ENCODE measurements at places on chromosomes 13 and 19. TPM values are rescaled to one million over a fixed set of nuclear protein-coding genes. Genes with fewer than 3 reads are reported as not detected.

Gene ZNF586
- total RNA-seq = 13.3 TPM

Gene RTBDN
- not detected for total RNA-seq

Gene KLK14
- not detected for total RNA-seq

DNA sequence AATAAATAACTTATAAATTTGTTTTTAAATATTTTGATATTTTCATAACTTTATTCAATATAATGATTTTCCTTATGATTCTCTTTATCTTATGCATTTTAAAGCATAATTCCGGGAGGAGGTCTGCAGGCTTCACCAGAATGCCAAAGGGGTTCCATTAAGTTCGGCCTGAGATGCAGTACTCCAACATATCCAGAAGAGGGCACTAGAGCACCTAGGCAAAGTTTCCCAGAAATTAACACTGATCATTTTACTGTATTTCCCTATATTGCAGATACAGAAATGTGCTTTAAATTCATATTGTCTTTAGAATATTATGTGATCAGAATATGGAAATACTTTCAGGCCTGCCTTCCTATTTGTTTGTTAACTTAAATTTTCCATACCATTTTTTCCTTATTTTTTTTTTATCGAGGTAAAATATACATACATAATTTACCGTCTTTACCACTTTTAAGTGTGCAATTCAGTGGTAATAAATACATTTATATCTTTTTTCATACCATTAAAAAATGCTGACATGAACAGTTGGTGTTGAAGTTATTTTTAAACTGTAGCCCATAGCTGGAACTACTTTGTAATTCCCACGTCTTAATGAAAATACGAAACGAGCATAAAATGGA, 58.9 kb upstream of the TM9SF2 start:
- DNase-seq = peak; percentile 21

- DNase-seq = no peak
These were observed 3.9 kb downstream of the PPP5C start for GRCh38 chr19:46350758-46351159.

- no peak for DNase-seq
These were observed 13.2 kb downstream of the AP3D1 start for GRCh38 chr19:2138061-2138728.

DNA sequence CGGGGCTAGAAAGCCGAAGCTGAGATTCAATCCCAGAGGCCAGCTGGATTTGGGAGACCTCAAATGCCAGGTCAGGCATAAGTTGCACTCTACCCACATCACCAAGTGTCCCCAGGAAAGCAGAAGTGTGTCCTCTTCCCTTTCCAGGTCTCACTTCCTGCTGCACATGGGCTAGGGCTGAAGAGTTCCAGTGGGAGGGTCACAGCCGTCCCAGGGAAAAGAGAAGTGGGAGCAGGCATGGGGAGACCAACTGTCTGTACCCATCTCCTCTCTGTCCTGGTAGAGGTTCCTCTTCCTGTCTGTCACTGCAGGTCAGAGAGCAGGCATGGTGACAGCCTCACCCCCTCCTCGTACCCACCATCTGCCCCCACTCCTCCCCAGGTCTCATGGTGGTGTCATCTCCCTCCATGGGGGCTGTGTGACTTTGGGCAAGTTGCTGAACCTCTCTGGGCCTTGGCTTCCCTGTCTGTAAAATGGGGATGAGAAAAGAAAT, 14.8 kb downstream of the AXL start:
- no peak for DNase-seq

- DNase-seq = no peak
These were observed 38.1 kb downstream of the DGKH start for GRCh38 chr13:42086582-42086981.

DNA sequence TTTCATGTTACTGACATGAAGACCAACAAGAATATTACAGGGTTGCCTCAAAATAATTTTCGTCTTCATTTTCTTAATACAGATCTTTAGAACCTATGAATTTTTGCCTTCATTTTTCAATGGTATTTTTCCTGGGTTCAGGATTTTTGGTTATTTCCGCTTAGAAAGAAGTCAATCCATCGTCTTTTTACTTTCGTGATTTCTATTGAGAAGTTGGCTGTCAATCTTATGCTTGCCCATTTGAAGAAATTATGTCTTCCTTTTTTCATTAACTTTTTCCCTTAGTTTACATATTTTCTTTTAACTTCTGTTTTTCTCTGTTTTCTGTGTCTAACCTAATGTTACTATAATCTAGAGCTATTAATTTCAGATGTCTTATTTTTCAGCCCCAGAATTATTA, 868.9 kb upstream of the SLC10A2 start:
- DNase-seq = no peak

Gene CEACAM20
- not detected for total RNA-seq

- peak; percentile 38 for DNase-seq
These were observed 6.1 kb upstream of the ARRDC2 start for GRCh38 chr19:18001777-18002345.

Gene ZNF625
- total RNA-seq = 14.0 TPM

GRCh38 chr13:113889467-113889866, 25.6 kb upstream of the GAS6 start:
- DNase-seq = no peak

DNA sequence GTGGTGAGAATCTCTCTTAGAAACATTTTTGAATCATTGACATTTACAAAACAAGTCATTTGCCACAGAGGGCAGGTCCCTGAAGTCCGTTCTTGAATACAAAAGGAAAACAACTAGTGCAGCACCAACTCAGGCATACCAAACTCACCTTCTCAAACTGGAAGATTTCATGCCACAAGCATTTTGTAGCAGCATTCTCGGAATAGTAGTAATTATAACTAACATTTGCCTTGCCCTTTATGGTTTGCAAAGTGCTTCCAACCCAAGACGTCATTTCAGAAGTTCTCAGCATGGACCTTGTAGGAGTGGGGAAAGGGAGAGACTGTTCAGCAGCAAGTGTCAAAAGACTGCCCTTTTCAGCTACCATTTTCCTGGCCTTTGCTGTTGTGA, 344.6 kb downstream of the RFC3 start:
- no peak for DNase-seq

Gene TSSK6
- 3.1 TPM for total RNA-seq

GRCh38 chr19:32172566-32173160, 172.7 kb upstream of the ZNF507 start:
- DNase-seq = no peak

GRCh38 chr13:104650431-104650830, 1584.2 kb upstream of the SLC10A2 start:
- no peak for DNase-seq

Gene NR2C2AP
- total RNA-seq = 31.3 TPM

GRCh38 chr13:39433651-39434050, 169.3 kb downstream of the LHFPL6 start:
- no peak for DNase-seq

Gene CD79A
- total RNA-seq = not detected

Gene RXFP2
- not detected for total RNA-seq

GRCh38 chr19:4597975-4598671, 38.6 kb upstream of the SEMA6B start:
- peak; percentile 76 for DNase-seq

DNA sequence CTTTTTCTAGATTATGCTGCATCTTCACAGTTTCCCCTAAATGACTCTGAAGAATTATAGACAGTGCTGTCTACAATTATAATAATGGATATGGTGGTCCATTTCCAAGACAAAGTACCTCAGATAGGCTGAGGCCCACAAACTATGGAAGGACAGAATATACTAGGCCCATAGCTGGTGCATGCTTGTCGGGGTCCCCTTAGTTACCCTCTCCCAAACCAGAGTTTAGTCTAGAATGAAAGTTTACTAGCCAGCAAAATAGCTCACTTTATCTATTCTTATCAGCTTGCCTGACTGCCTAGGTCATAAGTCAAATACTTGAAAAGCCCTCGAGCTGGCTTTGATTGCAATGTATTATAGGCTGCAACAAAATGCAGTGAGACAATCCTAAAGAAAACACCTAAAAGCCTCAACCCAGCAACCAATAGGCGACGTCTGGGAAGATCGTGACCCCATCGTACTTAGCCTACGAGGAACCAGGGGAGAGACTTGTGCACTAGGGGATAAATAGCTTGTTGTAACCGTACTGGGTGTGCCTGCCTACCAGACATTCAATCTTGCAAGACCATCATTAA, 785 bp upstream of the IGFL2 start:
- no peak for DNase-seq

DNA sequence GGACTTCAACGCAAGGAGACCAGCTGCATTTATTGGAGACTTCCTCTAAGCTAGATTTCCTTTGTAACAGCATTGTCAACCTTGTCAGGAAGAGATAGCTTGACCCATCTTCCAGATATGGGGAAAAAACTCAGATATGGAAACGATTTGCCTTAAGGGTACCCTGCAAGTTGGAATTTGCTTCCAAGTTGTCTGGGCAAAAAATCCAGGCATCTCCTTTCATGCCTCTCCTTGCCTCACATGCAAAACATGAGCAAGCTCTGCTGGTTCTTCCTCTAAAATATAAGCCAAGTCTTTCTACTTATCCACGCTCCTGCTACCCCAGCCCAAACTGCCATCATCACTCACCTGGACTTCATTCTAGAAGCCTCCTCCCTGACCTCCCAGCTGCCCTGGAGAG, 6.4 kb upstream of the DNMT1 start:
- DNase-seq = no peak

Gene CBY2
- total RNA-seq = not detected

Gene LILRA1
- total RNA-seq = not detected

GRCh38 chr13:69243366-69243765, 864.3 kb upstream of the ATXN8OS start:
- DNase-seq = no peak

DNA sequence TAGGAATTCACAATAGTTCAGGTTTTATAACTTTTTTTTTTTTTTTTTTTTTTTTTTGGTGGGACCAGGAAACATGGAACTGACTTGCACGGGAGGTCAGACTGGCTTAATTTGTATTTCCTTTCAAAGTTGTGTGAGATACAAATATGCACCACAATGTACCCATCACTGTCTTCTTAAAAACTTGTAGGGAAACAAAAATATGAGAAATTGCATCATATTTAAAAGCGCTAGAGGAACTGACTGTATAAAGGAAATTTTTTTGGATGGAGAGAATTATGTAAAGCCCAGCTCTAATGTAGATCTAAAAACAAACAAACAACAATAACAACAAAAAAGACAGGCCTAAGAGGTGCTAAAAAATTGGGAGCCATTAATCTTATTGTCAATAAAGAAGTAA, 246.5 kb downstream of the DCT start:
- DNase-seq = no peak

GRCh38 chr13:25762795-25763377, 288.9 kb downstream of the SHISA2 start:
- DNase-seq = no peak

GRCh38 chr13:35723821-35724220, 247.3 kb upstream of the MAB21L1 start:
- no peak for DNase-seq

Gene TUBB4A
- 0.17 TPM for total RNA-seq

DNA sequence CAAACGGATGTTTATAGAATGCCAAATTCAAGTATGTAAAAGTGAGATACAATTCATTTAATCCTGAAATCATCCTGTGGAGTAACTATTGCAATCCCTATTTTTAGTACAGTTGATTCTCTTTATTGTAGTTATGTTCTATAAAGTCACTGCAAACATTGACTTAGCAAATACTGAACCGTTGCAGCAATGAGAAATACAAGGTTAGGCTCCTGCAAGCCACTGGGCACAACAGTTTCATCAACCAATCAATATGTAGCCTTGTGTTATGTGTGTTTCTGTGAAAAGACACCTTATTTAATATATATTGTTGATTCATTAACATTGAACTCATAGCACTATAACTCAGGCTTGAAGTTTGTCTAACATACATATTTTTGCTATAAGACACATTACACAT, 174.4 kb downstream of the DCT start:
- DNase-seq = no peak
